Central memory CD8-positive, alpha-beta T cell (primary cell): ENCODE measurements at places on chromosomes 4 and X.

- H3K4me3 ChIP-seq, result no peak overlapping the region
- H3K36me3 ChIP-seq, result no peaks in the 10 kb centered on the region
- no peak overlapping the region for H3K27ac ChIP-seq
- no peaks in the 10 kb centered on the region for H3K4me1 ChIP-seq
- no peak for DNase-seq
Observed at GRCh38 chrX:10352536-10352935, 195.8 kb downstream of the CLCN4 start.

- no peak for DNase-seq
- H3K4me3 ChIP-seq, result peak overlapping the region; percentile 99
- H3K27ac ChIP-seq, result peak overlapping the region; percentile 95
- H3K27me3 ChIP-seq, result no peaks in the 10 kb centered on the region
- H3K4me1 ChIP-seq, result peaks cover 33% of the 10 kb centered on the region
Observed at GRCh38 chrX:130340271-130340670, 552 bp downstream of the SLC25A14 start.

DNA sequence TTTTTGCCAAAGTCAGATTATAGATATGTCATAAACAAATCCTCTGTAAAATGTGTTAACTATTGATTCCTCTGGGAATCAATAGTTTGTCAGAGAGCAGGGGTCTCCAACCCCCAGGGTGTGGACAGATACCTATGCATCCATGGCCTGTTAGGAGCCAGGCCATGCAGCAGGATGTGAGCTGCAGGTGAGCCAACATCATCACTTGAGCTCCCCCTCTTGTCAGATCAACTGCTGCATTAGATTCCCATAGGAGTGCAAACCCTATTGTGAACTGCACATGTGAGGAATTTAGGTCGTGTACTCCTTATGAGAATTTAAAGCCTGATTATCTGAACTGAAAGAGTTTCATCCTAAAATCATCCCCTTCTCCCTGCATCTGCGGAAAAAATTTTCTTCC lies 1365.4 kb downstream of the ARAP2 start:
- no peaks in the 10 kb centered on the region for H3K27me3 ChIP-seq
- DNase-seq, result no peak
- H3K4me1 ChIP-seq, result no peaks in the 10 kb centered on the region
- H3K27ac ChIP-seq, result no peak overlapping the region

- DNase-seq, result no peak
- H3K4me1 ChIP-seq, result no peaks in the 10 kb centered on the region
- H3K36me3 ChIP-seq, result no peaks in the 10 kb centered on the region
- H3K27me3 ChIP-seq, result no peaks in the 10 kb centered on the region
Observed at GRCh38 chr4:130335417-130336194, 1239.7 kb downstream of the C4orf33 start.

GRCh38 chr4:123505095-123506010 lies 108.8 kb downstream of the SPRY1 start:
- no peak for DNase-seq
- H3K4me1 ChIP-seq, result peaks cover 8% of the 10 kb centered on the region
- peaks cover 34% of the 10 kb centered on the region for H3K27me3 ChIP-seq
- peaks cover 2% of the 10 kb centered on the region for H3K36me3 ChIP-seq
- no peak overlapping the region for H3K27ac ChIP-seq

GRCh38 chrX:115333446-115333845 lies 43.9 kb downstream of the LUZP4 start:
- no peaks in the 10 kb centered on the region for H3K36me3 ChIP-seq
- H3K4me3 ChIP-seq, result no peak overlapping the region
- H3K4me1 ChIP-seq, result no peaks in the 10 kb centered on the region
- DNase-seq, result no peak
- no peak overlapping the region for H3K27ac ChIP-seq

GRCh38 chr4:142414366-142414990 lies 431.6 kb downstream of the INPP4B start:
- no peaks in the 10 kb centered on the region for H3K36me3 ChIP-seq
- DNase-seq, result no peak
- peaks cover 34% of the 10 kb centered on the region for H3K4me1 ChIP-seq
- H3K4me3 ChIP-seq, result no peak overlapping the region
- no peak overlapping the region for H3K27ac ChIP-seq

GRCh38 chrX:150984169-150984824 lies 1.2 kb downstream of the HMGB3 start:
- H3K27ac ChIP-seq, result no peak overlapping the region
- peaks cover 11% of the 10 kb centered on the region for H3K27me3 ChIP-seq
- peak overlapping the region; percentile 81 for H3K4me3 ChIP-seq
- no peaks in the 10 kb centered on the region for H3K4me1 ChIP-seq
- peaks cover 2% of the 10 kb centered on the region for H3K36me3 ChIP-seq

- H3K4me3 ChIP-seq, result no peak overlapping the region
- H3K27me3 ChIP-seq, result no peaks in the 10 kb centered on the region
- no peak overlapping the region for H3K27ac ChIP-seq
- no peaks in the 10 kb centered on the region for H3K4me1 ChIP-seq
- DNase-seq, result no peak
- no peaks in the 10 kb centered on the region for H3K36me3 ChIP-seq
Observed at GRCh38 chrX:35809781-35810180, 11.6 kb downstream of the MAGEB16 start.

- no peak for DNase-seq
- H3K4me3 ChIP-seq, result no peak overlapping the region
- H3K4me1 ChIP-seq, result no peaks in the 10 kb centered on the region
- no peak overlapping the region for H3K27ac ChIP-seq
- no peaks in the 10 kb centered on the region for H3K27me3 ChIP-seq
Observed at GRCh38 chr4:148854203-148854602, 412.0 kb upstream of the NR3C2 start.

DNA sequence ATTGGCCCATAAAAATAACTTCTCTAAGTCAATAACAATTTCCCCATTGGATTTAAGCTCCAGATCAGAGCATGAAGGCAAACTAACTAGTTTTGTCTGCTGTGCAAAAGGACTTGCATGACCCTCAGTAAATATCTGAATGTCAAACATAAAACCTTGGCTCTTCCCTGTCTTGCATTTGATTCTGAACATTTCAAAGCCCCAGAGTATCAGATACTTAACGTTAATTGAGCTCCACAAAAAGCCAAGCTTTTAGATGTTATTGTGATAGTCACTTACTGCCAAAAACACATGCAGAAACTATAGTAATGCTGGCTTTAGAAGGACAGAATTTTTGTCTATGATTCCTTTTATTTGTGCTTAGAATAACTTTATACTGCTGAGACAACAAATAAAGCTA lies 664.2 kb downstream of the ADGRL3 start:
- DNase-seq, result no peak
- H3K4me1 ChIP-seq, result no peaks in the 10 kb centered on the region
- H3K27me3 ChIP-seq, result no peaks in the 10 kb centered on the region
- H3K4me3 ChIP-seq, result no peak overlapping the region

- H3K36me3 ChIP-seq, result no peaks in the 10 kb centered on the region
- H3K27me3 ChIP-seq, result peaks cover 2% of the 10 kb centered on the region
- no peak for DNase-seq
- H3K4me3 ChIP-seq, result no peak overlapping the region
Observed at GRCh38 chr4:185685804-185686203, 126.2 kb downstream of the SORBS2 start.

- DNase-seq, result peak; percentile 33
- no peaks in the 10 kb centered on the region for H3K4me1 ChIP-seq
- no peak overlapping the region for H3K27ac ChIP-seq
- no peak overlapping the region for H3K4me3 ChIP-seq
Observed at GRCh38 chr4:54217642-54218495, 11.2 kb upstream of the PDGFRA start.
